Astrocyte of the cerebellum (primary cell): ENCODE measurements at places on chromosomes 6 and 20.

DNA sequence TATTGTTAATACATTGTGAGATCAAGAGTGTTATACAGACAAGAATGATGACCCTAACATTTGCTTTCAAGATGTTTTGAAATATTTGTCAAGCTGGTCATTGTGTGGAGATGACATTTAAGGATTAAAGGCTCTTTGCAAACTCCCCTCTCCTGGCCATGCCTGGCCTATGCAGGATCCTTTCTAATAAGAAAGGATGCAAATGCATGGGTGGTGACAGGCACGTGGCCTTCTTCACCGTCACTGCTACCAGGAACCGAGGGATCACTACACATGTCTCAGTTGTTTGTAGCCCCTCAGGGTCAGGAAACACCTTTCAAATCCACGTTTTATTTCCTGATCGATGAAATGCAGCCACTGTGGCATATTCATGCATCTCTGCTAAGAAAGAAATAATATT is 419.7 kb downstream of the PRKN start:
- no peak for DNase-seq

GRCh38 chr20:37989601-37990295 is 43.5 kb downstream of the TTI1 start:
- DNase-seq: no peak

- no peak for DNase-seq
These were observed 144.3 kb upstream of the TENT5A start for GRCh38 chr6:81896525-81897503.

DNA sequence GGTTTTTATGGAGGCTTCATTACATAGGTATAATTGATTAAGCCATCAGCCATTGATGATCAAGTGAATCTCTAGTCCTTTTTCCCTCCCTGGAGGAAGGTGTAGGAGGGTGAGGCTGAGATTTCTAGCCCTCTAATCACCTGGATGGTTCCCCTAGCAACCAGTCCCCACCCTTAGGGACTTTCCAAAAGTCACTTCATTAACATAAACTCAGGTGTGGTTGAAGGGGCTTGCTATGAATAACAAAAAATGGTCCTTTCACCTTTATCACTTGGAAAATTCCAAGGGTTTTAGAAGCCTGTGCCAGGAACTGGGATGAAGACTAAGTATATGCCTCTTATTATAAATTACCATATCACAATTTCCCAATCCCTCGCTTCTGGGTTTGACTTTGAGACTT is 40.4 kb downstream of the SMPDL3A start:
- DNase-seq: no peak

GRCh38 chr6:57193177-57193576 is 21.1 kb downstream of the BAG2 start:
- DNase-seq: no peak

DNA sequence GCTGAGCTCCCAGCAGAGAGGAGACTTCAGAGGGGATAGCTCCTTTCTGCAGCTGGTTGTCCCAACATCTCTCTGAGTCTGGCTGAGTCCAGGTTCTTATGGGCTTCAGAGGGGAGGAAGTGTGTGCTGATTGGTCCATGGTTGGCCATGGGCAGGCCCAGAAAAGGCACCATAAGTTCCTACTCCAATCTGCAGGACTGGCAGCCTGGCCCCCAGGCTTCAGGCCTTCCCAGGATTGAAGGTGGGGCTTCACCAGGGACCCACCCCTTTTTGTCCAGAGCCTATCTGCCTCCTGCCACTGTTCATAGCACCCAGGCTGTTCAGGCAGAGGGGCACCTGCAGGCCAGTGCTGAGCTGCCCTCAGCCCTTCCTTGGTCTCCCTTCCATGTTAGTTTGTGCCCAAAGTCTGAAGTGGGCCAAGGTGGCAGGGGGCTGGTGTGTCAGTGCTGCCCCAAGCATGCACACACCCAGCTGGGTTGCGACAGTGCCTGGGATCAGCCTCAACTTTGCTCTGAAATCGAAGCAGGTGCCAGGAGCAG is 21.6 kb upstream of the TOP1 start:
- DNase-seq: no peak

DNA sequence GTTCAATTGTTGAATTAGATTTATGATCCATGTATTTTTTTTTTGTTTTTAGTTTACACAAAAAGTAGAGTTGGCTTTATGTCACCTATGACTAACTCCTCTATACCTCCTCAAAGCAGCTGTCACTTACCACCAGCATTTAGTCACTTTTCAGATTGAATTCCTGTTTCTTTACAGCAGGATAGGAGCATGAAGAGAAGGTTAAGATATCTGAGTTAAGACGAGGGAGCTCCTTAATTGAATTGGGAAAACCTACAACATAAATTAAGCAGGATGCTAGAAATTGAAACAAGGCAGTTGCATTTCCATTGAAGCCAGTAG is 237.2 kb downstream of the FARS2 start:
- no peak for DNase-seq

DNA sequence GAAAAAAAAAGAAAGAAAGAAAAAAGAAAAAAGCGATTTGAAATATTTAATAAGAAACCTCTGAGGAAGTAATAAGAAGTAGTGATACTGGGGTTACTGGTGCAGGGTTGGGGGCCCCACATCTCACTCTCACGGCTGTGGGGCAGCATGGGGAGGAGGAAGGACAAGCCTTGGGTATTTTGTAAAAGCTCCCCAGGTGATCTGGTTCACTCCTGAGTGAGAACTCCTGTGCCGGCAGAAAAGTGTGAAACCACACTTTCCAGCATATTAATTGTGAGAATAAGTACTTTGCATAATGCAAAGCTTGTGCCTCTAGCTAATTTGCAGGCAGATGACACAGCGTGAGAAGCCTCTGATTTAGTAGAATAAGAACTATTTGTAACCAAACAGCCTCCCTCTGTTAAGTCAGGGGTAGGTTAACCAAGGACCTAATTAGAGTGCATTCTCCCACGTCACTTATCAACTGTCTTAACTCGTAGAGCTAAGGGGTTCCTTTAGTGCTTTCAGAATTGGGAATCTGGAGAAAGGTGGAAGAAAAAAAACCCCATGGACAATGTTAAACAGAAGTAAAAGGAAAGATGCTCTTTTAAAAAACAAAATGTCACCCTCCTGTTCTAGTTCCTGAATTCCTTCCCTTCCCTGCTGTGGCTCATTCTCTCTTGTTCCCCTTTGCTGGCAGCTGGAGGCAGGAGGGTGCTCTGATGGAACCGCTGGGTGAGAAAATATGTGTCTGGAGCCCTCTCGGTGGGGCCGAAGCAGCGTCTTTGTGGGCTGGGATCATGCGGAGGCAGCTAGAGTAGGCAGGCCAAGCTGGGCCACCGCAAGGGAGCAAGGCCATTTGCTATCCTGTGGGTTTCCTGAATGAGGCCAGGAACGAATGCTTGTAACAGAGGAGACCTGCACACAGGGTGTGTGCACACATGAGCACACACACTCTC is 108.7 kb downstream of the FYN start:
- DNase-seq: no peak

GRCh38 chr6:422433-423054 is 31.0 kb downstream of the IRF4 start:
- DNase-seq: peak; percentile 84

GRCh38 chr6:137339929-137340559 is 120.9 kb upstream of the IFNGR1 start:
- peak; percentile 48 for DNase-seq
